Tongue (tissue), 3 donors: ENCODE measurements at places on chromosomes 1 and 21. TPM values are rescaled to one million over a fixed set of nuclear protein-coding genes. Genes with fewer than 3 reads are reported as not detected.

DNA sequence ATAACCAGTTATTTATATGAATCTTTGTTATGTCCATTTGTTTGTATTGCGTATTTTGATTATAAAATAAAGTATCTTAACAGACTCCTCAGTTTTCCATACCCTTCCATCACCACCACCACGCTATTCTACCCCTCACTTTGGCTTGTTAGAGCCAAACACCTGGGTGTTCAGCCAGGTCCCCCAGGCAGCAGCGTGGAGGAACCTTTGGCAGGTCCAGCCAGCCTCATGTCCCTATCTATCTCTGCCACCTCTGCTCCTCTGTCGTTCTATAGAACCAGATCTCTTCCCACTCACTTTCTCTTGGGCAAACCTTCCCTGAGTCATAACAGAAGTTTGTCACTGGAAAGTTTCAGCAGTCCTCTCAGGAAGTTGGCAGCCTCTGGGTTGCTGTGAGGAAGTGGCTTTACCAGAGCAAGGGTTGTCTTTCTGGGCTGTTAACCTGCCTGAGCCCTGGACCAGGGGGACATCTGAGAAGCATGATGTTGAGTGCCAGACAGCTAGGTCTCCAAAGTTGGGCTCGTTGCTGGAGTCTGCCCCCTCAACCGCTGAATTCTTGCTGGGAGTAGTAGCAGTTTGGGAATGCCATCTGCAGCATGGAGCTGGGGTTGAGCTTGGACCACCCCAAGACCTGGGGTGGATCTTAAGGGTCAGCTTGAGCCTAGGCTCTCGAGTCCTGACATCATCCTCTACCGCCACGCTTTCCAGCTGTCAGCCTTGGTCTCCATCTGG lies 996 bp upstream of the SH3BGRL3 start:
- peak; percentile 35 for DNase-seq

ZNF691 gene
- total RNA-seq: 12.8 TPM

DNA sequence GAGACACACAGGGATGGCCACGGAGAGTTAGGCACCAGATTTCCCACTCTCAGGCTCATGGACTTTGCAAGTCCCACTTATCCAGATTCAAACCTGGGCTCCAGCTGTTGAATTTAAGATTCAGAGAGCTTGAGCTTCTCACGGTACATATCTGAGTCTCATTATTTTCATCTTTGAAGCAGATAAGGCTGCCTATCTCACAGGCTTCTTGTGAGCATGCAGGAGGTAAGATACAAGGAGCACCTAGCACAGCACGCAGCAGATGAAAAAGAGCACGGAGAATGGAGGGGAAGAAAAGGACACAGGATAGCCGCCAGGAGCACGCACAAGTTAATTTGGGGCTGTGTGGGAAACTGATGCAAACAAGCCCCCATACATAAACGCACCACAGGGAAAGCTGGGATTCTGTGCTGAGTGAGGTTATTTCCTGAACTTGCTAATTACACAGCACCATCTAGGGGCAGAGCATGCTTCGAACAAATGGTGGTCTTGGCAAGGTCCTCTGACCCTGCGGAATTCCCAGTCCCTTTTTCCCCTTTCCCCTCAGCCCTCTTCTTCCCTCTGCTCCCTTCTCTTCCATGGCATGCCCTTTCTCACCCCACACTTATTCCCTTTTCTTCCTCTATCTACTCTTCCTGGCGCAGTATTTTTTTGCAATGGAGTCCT lies 134.7 kb upstream of the VANGL1 start:
- DNase-seq: peak; percentile 53

LCE1B gene
- total RNA-seq: not detected

DNA sequence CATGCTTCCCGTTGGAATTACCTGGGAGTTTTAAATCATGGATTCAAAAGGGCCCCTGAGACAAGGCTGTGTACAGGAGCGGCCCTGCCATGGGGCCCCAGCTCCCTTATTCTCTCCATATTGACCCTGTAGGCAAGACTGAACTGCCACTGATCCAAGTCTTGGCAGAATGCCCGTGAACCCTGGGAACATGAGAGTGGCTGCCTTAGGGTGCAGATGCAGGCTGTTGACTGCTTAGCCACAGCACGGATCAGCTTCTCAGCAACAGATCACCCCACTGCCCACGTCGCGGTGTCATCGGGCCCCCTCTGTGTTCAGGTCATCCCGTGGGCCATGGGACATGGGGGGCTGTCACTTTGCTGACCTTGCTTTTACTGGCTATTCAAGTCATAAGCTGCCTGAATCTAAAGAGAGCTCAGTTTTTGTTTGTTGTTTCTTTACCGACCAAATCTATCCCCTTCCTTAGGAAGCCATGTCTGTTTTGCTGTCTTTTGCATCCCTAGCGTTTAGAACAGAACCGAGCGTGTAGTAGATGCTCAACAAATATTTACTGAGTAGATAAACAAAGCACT lies 83.4 kb downstream of the MATN1 start:
- peak; percentile 24 for DNase-seq

GRCh38 chr1:87894062-87894461 lies 565.4 kb downstream of the LMO4 start:
- DNase-seq: no peak

DNA sequence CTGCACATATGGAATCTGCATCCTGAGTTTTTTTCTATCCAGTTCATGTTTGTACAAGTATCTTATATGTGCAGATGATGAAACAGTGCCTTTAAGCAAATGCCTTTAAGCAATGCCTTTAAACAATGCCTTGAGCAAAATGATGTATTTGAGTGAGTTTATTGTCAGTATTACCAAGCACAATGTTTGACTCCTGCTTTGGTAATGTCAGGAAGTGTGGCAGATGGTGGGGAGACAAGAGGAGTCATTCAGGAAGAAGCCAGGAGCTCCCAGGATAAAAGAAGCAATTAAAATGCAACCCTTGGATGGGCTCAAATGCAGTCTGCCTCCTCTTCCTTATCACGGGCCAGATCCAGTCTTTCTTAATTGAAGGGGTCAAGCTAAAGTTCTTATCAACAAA lies 108.7 kb upstream of the KCNJ15 start:
- DNase-seq: no peak

- DNase-seq: peak; percentile 54
Observed at GRCh38 chr1:147723691-147724323, 36.6 kb downstream of the GJA5 start.

DNA sequence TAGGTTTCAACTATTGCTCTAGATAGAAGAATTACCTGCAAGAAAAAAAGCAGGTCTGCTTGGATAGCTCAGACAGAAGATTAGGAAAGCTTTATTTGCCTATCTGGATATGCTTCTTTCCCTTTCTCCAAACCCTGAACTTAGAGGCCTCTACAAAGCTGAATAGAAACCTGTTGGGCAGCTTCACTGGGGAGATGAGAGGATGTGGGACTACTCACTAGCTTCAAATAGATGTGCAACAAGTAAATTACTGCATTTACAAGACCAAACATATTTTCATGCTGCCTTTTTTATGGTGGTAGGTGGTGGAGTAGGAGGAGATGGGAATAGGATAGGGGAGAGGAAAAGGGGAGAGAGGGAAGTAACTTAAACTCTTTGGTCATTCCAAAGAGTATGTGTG lies 6.4 kb downstream of the CLCA2 start:
- DNase-seq: peak; percentile 15

DNA sequence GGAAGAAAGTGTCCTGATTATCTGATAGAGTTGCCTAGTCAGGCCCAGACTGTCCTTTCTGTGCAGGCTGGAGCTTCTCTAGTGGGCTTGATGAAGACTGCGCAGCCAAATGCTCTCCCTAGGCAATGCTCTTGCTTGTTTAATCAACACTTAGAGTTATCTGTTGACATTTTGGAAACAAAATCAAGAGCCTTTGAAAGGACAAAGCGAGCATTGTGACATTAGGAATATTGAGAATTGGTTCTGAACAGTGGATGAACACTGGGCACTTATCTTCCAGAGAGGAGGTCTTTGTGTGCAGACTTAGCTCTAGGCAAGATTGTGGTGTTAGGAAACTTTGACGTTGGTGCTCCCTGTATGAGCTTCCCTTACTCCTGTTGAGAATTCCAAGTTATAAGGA lies 94.5 kb downstream of the DNTTIP2 start:
- DNase-seq: no peak

DNA sequence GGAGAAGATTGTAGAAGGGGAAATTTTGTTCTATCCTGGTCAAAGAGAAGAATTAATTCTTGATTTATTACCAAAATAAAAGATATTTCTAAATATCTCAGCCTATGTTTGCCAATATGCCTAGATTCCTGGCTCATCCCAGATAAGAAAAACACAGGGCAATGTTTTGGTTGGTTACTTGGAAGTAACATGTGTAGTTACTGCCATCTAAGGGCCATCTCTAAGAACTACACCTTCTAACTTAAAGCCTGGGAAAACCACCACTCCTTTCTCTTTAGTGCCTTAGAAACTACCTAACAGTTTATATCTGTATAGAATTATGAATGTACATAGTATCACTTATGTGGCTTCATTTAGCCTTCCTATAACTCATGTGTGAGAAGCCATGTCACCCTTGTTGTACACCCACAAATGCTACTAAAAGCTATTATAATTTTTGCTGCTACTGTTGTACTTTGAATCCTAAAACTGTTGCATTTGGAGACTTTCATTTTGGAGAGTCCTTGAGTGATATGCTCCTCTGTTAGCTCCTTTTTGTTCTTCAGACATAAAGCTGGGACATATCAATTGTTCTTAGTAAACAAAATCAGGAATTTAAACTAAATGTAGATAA lies 4.5 kb downstream of the AIM2 start:
- DNase-seq: peak; percentile 75

DNA sequence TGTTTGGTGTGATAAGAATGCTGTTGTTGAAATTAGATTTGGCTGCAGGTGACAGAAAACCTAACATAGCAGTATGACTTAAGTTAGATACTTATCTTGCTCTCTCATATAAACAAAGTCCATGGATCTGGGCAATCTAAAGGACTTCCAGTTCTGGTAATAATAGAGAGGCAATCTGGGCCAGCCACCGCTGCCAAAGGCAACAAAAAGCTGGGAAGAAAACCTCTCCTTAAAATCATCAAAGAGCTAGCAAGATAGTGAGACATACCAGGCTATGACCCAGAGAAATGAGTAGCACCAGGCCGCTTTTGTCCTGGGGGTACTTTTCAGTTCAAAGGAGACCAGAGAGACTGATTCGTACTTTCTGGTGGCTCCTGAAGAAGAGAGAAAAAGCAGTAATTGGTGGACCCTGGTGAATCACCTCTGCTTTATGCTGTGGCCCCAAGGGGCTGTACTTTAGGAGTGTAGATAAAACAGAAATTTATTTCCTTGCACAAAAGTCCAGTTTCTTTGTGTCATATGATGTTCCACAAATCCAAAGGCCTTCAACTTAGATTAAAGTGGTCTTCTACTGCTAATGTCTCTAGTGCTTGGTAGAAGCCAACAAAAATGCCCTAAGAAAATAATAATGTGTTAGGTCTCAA lies 125.4 kb downstream of the TBX19 start:
- no peak for DNase-seq

GRCh38 chr1:100628631-100629081 lies 90.7 kb downstream of the GPR88 start:
- DNase-seq: no peak

DNA sequence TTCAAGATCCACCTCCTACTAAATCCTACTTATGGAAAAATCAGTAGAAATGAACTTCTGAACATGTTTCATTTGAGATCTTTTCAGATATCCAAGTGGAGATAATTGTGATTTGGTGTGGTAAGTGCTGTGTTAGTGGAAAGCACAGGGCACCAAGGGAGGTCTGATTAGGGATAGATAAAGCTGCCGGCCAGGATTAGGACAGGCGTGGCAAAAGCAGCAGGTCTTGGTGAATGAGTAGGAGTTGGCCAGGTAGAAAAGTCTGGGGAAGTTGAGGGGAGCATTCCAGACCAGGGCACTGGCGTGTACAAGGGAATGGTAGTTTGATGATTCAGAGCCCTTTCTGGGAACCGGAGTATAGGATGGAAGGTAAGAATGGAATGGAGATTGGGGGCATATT lies 47.8 kb downstream of the AZIN2 start:
- DNase-seq: no peak

GRCh38 chr1:10440305-10440704 lies 9.5 kb upstream of the CORT start:
- no peak for DNase-seq

RAP1A gene
- total RNA-seq: 43.0 TPM

- DNase-seq: no peak
Observed at GRCh38 chr1:53372501-53372951, 44.7 kb upstream of the LRP8 start.

PAPPA2 gene
- 3.8 TPM for total RNA-seq

DNA sequence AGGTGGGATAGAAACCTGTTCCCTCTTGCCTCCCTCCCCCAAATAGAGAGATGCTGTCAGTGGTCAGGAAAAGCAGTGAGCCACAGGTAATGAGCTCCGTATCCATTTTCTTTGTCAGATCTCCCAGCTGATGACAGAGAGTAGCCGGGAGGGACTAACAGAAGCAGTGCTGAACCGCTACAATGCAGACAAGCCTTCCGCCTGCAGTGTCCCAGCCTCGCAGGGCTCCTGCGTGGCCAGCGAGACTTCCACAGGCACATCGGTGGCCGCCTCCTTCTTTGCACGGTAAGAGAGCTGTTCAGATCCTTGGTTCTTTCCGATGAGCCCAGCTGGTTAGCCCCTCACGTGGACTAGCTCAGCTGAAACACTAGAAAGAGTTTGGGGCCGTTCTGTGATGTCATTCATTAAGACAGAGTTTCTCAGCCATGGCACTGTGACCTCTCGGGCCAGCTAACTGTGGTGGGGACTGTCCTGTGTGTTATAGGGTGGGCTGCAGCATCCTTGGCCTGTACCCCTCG lies 264.7 kb downstream of the KIF26B start:
- no peak for DNase-seq

- no peak for DNase-seq
Observed at GRCh38 chr1:200039849-200040474, 12.5 kb downstream of the NR5A2 start.

TRMT1L gene
- 40.9 TPM for total RNA-seq

GRCh38 chr1:214842856-214843255 lies 239.7 kb upstream of the KCNK2 start:
- no peak for DNase-seq

DNA sequence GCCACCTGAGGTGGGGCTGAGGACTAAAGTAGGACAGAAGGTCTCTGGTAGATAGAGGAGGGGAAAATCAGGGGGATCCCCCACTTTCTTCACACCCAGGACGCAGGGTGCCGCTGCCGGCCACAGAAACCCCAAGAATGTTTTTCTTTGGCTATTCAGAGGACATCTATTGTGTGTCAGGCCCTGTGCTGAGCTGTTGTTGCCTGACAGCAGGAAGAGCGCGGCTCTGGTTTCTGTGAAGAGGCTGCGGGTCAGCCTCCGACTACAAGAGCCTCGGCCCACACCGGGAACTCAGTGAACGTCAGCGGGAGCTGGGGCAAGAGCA lies 407 bp upstream of the PIGV start:
- DNase-seq: no peak

FCRL2 gene
- 0.10 TPM for total RNA-seq

DNA sequence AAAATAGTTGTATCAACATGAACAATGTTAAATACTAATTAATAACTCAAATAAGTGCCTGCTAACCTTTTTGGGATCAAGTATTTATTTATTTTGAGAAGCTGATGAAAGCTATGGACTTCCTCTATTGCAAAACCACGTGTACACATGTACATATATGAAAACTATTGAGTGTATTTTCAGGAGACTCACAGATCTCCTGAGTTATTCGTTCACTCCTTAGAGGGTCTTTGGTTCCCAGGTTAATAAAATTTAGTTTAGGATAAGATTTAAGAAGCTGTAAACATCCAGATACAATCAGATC lies 130.5 kb downstream of the DISC1 start:
- DNase-seq: no peak
